ENCODE measurements at places on chromosomes 12 and 14. TPM values are rescaled to one million over a fixed set of nuclear protein-coding genes. Genes with fewer than 3 reads are reported as not detected.

Gene IFI27
- total RNA-seq: not detected

DNA sequence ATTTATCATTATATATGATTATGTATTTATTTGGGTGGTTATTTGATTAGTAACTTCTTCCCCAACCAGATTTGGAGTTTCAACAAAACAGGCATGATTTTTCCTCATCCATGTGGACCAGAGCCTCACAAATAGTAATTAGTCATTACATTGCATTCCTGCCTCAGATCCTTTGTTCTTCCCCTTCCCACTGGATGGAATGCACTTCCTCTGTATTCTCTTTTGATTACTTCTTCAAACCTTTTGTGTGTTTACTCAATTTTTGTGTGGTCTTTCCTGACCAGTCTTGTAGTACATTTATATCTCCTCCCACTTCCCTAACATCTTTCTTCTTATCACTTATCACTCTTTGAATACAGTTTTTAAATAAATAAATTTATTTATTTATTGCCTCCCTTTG lies 15.5 kb downstream of the SYT1 start:
- DNase-seq: no peak

DNA sequence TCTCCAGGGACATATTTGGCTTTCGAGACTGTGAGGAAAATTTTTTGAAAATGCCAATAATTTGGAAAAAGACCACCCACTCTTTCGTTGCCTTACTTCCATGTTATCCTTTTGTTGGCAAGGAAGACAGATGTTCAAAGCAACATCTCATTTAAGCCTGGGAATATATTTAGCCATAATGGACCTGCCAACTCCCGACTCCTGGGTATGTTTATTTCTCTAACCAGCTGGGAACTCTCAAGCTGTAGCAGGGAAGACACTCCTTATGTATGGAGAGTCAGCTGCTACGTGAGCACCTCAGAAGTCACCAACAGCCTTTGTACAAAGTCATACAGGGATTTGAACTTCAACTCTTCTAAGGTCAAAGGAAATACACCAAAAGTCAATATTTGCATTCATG lies 96.5 kb upstream of the DAAM1 start:
- no peak for DNase-seq

GRCh38 chr12:15770021-15770420 lies 19.2 kb downstream of the EPS8 start:
- DNase-seq: no peak

- peak; percentile 70 for DNase-seq
These were observed 457 bp downstream of the SOCS2 start for GRCh38 chr12:93572712-93573551.

DNA sequence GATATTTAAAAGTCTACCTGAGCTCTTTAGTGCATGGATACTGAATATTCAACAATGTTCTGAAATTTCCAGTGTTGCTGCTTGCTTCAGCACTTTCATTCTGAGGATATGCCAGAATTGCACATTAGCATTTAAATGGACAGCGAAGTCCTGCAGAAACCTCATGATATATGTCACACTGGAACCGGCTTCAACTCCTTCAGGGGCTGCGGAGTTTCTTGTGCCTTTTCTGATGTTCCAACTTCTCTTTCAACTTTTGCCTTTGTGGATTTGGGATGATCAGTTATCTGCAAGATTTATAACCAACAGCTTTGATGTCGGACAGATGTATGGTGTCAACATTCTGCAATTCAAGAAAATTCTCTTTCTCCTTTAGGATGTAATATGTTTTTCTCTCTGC lies 142.5 kb upstream of the LMNTD1 start:
- no peak for DNase-seq

- no peak for DNase-seq
These were observed 254.8 kb downstream of the MSRB3 start for GRCh38 chr12:65533177-65533883.

Gene GPR84
- total RNA-seq: not detected
